ENCODE measurements at places on chromosomes 11 and 22.

- DNase-seq, result no peak
Measured at GRCh38 chr11:78161962-78162371, 22.5 kb upstream of the ALG8 start.

GRCh38 chr11:110855191-110855590 is 143.0 kb upstream of the ARHGAP20 start:
- DNase-seq, result no peak

DNA sequence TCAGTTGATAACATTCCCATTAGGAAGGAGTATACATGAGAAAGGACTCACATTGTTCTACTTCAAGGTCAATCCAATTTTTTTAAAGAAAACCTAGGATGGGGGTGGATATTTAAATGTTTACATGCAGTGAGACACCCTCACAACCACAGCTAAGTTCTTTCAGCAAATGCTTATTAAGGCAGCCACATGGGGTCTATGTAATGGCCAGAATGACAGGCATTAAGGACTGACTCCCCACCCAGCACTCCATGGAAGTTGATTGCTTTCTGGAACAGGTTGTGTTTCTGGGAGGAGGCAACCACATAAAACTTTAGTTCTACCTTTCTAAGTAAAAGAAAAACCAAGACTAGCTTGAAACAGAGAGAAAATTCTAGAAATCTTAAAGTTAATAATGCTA is 662.0 kb upstream of the CCDC90B start:
- no peak for DNase-seq

DNA sequence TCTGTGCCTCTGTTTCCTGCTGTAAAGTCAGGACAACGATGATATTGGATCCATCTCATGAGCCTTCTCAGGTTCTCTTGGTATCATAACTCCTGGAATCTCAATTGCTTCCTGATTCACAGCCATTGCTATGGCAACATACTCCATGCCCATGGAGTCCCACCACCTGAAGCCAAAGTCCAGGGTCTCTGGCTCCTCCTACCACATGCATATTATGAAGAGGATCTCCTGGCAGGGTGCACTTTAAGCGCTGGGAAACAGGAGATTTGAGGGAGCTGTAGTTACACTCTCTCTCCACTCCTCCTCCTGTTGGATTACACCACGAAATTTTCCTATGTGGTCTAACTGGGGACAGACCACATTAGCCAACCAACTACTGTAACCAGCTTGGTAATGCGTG is 130.9 kb upstream of the SEZ6L start:
- no peak for DNase-seq

DNA sequence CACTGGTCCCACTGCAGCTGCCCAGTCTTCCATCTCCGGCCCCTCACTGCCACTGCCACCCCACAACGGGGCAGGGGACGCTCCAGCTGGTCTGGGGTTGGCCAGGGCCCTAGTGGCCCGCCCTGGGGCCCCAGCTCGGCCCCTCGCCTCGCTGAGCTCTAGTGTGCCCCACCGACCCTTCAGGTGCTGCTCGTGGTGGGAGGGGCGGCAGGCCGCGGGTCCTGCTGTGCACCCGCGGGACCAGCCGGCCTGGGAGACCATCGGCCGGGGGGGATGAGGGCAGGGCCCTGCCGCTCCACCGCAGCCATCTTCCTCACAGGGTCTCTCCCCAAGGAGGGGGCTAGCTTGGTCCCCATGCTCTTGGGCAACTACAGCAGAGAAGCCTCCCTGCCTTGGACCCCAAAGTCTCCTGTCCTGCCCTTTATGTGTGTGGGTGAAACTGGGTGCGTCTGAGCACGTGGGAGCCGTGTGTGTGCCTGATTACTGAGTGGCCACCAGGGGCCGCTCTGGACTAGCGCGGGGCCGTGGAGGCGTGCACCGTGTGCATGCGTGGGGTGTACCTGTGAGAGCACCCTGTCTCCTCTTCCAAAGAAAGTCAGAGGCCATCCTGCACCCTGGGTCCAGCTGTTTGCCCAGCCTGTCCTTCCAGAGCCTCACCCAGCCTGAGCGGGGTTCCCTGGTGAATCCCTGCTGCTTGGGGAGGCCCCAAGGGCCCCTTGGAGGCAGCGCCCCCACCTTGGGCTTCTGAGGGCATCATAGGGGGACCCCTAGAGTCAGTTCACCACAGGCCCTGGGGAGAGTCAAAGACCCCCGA is 6.0 kb upstream of the ACR start:
- DNase-seq, result peak; percentile 85

- no peak for DNase-seq
Measured at GRCh38 chr11:132874638-132875037, 657.7 kb downstream of the OPCML start.

GRCh38 chr22:19130959-19131684 is at the start of gene TSSK2:
Gene TSSK2, plus strand, starts transcription at chr22:19131308. Its CDS starts 92 bp downstream, at chr22:19131400.
- DNase-seq, result peak; percentile 22

DNA sequence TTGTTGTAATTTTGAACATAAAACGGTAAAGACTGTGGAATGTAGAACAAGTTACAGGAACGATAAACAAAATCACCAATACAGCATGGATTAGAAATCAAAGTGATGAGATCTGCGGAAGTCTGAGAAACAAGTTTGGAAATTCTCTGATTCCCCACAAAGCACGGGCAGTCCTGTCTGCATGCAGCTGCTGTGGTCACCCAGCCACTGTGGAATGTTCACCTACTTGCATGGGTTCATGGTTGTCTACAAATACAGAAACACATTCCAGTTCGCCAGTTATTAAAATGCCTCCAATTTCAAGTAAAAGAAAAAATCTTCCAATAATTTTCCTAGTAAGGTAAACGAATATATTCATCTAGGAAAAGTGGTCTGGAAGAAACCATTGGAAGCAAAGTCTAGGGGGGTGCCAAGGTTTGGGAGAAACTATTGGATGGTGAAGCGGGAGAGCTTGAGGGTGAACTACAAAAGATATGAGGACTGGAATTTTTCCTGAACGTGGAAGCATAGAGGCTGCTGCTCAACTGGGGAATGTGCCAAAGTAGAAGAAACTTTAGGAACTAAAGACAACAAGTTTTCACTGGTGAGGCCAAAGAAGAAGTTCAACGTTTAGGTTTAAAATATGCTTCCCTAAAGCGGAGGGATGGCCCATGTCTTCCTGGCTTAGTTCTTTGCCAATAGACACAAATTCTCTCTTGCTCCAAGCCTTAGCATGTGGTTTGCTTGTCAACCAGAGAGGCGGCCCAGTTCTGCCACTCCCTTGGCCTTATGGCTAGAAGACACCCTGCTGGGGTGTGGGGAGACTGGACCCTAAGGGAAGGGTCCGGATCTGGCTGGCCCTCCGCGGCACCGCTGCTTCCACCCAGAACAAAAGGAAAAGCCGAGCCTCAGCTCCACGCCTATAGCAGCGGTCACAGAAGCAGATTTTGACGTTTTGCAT is 70.2 kb downstream of the CTTN start:
- DNase-seq, result no peak

GRCh38 chr11:637593-638521 is 788 bp downstream of the DRD4 start:
- no peak for DNase-seq

All from GM12891 (cell line).